ENCODE measurements at places on chromosomes 1 and 21.

GRCh38 chr1:159175571-159175970 lies 4.2 kb downstream of the CADM3 start:
- no peak for DNase-seq

DNA sequence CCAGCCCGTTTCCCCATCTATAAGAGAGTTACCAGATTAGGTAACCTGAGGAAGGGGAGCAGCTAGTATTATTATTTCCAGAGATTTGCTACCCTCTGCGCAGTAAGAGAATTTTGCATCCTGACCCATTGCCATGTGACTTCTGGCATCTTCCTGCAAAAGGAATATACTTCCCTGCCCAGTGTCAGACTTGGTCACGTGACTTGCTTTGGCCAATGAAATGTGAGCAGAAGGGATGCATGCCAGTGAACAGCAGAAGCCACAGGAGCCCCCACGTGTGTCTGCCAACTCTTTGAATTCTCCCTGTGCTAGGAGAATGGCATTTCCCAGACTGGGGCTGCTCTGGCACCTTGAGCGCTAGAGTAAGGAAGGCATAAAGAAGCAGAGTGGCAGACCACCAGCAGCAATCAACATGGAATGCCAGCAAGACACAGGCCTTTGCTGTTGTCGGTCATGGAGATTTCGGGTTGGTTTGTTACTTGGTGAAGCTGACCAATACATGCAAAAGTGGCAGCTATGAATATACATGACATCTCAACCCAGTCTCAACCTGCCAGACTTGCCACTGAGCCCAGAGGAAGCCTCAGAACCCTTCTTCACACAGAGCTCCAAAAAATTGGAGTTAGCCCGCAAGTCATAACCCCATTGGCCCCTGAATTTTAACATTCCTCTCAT lies 26.4 kb upstream of the SDHB start:
- no peak for DNase-seq

- no peak for DNase-seq
Observed at GRCh38 chr1:211635597-211636205, 39.7 kb downstream of the NEK2 start.

DNA sequence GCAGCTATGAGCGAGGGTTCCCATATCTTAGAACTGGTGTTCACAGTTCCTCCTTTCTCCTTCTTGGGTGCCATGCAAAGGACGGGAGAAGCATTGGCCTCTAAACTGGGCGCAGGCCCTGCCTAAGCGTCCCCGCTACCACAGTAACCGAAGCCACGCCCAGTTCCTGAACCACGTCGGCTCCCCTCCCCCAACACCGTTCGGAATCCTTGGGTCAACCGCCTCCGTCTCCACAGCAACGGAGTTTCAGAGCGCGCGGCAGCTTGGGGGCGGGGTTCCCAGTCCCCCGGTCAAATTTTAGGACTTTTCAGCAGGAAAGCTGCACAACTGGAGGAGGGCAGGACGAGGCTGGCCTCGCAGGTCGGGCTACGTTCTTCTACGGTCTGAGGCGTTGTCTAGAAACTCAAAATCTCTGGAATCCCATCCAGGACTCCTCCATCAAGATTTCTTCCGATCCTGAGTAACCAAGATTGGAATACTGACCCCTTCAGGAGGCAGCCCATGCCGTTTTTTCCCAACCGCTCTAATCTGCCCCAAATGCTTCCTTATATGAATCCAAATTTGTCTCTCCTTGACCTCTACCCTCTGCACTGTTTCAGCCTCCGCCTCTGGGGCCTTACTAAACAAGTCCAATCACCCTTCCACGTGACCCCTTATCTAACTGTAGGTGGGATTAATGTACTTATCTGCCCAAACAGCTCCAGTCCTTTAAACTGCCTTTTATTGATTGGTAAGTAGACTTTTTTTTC lies at the start of gene SPAG17:
SPAG17 (minus strand) TSS at position 145 of the 749 bp plus-strand sequence; CDS start at position 74, 71 bp downstream.
- no peak for DNase-seq

DNA sequence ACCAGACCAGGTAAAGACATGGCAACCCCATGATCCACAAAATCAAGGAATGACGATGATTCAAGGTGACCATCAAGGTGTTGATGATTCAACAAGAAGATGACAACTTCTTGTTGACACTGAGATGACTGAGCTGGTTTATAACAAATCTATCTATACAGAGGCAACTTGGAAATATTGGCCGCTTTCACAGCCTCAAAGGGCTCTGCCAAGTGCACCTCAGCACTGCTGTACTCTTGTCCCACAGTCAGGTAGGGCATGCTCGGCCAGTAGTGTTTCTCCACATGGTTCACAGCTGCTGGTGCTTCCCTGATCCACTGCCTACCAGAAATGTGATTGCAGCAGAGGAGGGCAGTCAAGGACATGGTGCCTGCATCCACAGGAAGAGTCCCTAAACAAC lies 125.2 kb upstream of the SYT6 start:
- DNase-seq, result no peak

- DNase-seq, result no peak
Observed at GRCh38 chr1:10658396-10659066, 137.9 kb downstream of the CASZ1 start.

GRCh38 chr1:209621741-209622655 lies 30.2 kb downstream of the LAMB3 start:
- no peak for DNase-seq
